Activated naive CD8-positive, alpha-beta T cell treated with anti-CD3 and anti-CD28 coated beads, Interleukin-2, amount 10 ng/mL, durations not matched to agents 7 days and 5 days (primary cell): ENCODE measurements at places on chromosomes 4 and X. TPM values are rescaled to one million over a fixed set of nuclear protein-coding genes. Genes with fewer than 3 reads are reported as not detected.

GRCh38 chrX:112211459-112211858 lies 128.9 kb upstream of the TRPC5 start:
- no peak for DNase-seq

DNA sequence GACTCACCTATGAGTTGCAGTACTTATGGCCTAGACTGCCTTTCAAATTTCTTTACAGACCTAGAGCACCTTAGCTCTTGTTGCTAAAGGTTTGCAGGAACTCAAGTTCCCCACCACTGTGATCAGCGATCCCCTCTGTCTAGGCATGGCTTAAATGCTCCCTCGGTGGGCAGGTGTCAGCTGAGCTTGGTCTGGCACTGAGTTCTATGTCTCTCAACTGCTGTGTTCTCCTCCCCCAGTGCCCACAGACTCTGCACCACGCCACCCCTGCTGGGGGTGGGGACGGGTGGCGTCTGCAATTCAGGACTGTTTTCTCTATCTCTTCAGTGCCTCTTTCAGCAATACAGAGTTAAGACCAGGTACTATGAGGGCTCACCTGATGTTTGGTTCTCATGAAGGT lies 30.5 kb downstream of the TMEM271 start:
- no peak for DNase-seq

- no peak for DNase-seq
Observed at GRCh38 chr4:1328267-1329155, 18.5 kb upstream of the UVSSA start.

GRCh38 chr4:67371615-67372014 lies 173.7 kb downstream of the CENPC start:
- no peak for DNase-seq

- DNase-seq: no peak
Observed at GRCh38 chrX:124863303-124863702, 456.4 kb upstream of the TEX13C start.

- no peak for DNase-seq
Observed at GRCh38 chr4:98515470-98515809, 143.0 kb downstream of the TSPAN5 start.

- no peak for DNase-seq
Observed at GRCh38 chr4:13711233-13711785, 83.8 kb upstream of the BOD1L1 start.

- no peak for DNase-seq
Observed at GRCh38 chrX:100674705-100675104, 30.7 kb downstream of the SRPX2 start.

The ITGB1BP2 gene
- 6.6 TPM for total RNA-seq

The IRF2 gene
- 73.2 TPM for total RNA-seq

The HMGB3 gene
- total RNA-seq: 32.6 TPM

The CENPE gene
- total RNA-seq: 51.4 TPM

The GPR50 gene
- total RNA-seq: not detected

The AFF2 gene
- 0.68 TPM for total RNA-seq

The CXCL11 gene
- total RNA-seq: not detected

The TREX2 gene
- 2.2 TPM for total RNA-seq

The NBDY gene
- 47.0 TPM for total RNA-seq
